ENCODE measurements at places on chromosomes 16 and 17.

DNA sequence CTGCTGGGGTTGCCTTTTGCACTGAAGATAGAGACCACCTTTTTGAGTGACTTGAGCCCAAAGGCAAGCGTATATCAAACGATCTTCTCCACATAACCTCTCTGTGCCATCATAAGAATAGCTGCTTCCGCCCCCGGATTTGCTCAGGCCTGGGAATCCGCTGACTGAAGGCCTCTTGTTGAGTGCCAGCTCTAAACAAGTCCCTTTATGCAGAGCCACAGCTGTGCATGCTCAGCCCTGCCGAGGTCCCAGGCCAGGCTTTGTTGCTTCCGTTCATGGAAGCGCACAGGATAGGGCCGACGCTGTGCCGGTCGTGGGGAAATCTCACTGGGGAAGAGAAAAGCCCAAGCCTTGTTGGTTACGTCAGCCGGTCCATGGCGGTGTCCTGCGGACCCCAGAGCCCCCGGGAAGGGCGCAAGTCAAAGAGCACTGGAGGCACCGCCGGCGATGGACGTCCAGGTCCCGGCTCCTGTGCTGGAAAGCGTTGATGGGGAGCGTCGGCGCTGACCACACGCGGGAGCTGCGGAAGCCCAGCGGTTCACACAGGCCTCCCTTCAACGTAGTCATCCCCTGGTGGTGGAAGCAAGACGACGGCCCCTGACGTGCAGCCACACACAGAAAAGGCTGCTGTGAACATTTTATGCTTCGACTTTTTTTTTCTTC, 23.5 kb upstream of the RPL13 start:
- DNase-seq = no peak

DNA sequence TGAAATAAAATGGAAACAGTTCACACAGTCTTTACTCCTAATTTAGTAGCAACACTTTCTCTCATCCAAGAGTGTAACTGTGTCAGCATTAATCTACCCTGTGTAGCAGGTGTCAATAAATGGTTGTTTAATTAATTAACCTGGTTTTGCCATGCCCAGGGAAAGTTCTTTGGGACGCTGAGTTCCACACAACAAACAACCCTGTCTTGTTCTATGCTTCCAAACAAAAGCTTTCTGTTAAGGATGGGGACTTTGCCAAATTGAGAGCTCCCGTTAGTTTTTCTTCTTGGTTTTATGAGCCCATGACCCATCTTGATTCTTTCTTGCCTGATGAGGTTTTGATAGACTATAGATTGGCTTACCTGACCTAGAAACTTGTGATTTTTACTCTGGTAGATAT, 530.1 kb downstream of the KCNJ2 start:
- no peak for DNase-seq

DNA sequence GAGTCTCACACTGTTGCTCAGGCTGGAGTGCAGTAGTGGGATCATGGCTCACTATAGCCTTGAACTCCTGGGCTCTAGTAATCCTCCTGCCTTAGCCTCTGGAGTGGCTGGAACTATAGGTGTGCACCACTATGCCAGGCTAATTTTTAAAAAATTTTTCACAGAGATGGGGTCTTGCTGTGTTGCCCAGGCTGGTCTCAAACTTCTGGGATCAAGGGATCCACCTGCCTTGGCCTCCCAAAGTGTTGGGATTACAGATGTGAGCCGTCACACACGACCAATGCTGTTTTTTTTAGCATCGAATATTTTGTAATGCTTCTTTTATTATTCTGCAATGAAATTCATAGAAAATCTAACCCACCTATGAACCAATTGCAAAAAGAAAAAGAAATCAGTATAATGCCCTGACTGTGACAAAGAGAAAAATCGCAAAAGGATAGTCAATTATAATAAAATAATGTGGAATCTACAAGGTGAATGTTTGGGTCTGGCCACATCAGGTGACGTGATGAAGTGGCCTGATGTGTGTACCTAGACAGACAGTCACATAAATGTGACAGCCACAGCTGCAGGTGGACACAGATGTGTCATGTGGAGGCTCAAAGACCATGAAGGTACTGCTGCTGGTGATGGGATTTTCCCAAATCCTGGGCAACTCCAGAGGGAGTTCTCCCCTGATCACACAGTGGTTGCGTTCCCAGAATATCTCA, 33.6 kb upstream of the ZCCHC14 start:
- no peak for DNase-seq

DNA sequence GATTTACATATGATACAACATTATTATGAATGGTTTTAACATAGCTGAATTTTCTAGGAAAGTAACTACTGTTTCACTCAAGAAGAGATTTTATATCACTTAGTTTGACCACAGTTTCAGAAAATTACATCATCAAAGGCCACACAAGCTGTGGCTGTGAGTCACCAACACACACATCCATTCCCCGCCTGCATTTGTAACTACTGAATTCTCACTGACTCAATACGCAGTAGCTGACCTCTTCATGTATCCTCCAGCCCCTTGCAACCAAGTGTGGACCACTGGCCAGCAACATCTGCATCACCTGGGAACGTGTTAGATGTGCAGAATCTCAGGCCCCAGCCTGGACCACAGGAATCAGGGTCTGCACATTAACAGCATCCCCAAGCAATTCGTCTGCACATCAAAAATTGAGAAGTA, 197.6 kb downstream of the XYLT1 start:
- peak; percentile 41 for DNase-seq

- DNase-seq = no peak
These were observed 15.9 kb upstream of the TBX2 start for GRCh38 chr17:61383689-61384201.

DNA sequence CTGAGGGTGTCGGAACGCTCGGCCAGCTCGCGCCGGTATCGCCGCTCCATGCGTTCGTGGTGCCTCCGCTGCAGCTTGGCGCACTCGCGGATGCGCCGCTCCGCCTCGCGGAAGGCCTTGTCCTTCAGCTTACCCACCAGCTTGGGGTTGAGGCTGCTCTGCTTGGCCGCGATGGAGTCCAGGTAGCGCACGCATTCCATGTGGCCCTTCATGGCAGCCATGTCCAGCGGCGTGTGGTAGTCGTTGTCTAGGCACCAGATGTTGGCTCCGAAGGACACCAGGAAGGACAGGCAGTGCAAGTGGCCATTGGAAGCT, 2.8 kb downstream of the USH1G start:
- no peak for DNase-seq

GRCh38 chr17:8089728-8090127, 2.2 kb upstream of the ALOX12B start:
- DNase-seq = no peak

DNA sequence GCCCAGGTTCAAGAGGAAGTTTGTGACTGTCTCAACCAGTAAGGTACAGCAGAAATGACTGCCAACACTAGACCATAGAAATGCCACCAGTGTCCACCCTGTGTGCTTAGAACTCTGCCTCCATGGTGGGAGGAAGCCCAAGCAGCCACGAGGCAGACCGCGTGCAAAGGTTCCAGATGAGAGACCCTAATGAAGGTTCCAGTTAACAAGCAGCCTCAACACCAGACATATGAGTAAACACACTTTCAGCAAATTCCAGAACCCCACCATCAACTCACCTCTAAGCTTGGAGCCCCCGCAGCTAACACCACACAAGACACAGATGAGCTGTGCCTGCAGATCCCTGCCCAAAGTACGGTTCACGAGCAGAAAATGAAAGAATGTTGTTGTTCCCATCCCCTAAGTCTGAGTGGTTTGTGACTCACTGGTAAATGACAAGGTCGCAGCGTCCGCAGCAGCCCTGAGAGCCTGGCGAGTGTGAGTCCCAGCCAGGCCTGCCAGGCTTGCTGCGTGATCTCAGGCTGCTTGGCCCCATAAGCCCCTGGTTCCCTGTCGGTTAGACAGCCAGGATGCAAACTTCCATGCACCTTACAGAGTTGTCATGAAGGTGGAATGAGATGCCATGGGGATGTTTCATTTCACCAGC, 193.7 kb downstream of the C16orf95 start:
- no peak for DNase-seq

DNA sequence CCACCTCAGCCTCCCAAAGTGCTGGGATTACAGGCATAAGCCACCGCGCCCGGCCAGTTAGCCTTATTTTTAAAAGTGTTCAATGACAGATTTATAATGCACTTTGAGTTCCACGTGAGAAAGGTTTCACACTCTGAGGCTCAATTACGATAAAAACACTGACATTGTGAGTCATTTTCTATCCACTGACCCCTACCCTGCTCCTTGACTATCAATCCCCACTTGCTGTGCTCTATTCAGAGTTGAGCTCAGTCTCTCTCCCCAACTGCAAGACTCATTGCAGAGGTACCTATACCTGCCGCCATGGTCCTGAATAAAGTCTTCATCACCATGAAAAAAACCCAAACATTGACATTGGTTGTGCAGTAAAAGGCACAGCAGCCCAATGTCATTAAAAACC, 8.5 kb downstream of the GFOD2 start:
- DNase-seq = no peak

- DNase-seq = no peak
These were observed 109.1 kb downstream of the C16orf78 start for GRCh38 chr16:49482690-49483089.
